GM23338 (cell line): ENCODE measurements at places on chromosomes 11 and 22. TPM values are rescaled to one million over a fixed set of nuclear protein-coding genes. Genes with fewer than 3 reads are reported as not detected.

- no peaks in the 10 kb centered on the region for H3K27me3 ChIP-seq
- no peak overlapping the region for H3K27ac ChIP-seq
- DNase-seq, result peak; percentile 22
These were observed 63.0 kb downstream of the GAB2 start for GRCh38 chr11:78354408-78355308.

DNA sequence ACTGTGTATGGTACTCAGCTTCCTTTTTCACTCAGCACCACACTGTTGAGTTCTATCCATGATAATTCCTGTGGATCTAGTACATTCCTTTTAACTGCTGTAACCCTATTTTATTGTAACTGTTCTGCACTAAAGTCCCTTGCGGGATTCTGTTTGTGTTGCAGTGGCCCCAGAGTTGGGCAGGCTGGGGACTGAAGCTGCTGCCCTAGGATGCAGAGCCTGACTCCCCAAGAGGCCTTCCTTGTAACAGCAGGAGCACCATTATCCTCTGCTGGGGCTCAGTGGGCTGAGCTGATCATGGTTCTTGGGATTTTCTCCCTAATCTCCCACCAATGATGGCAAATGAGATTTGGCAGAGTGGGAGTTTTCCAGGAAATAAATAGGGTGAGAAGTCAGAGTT, 77.7 kb downstream of the CABIN1 start:
- no peaks in the 10 kb centered on the region for H3K4me1 ChIP-seq
- H3K36me3 ChIP-seq, result peaks cover 18% of the 10 kb centered on the region
- H3K4me3 ChIP-seq, result no peak overlapping the region

DNA sequence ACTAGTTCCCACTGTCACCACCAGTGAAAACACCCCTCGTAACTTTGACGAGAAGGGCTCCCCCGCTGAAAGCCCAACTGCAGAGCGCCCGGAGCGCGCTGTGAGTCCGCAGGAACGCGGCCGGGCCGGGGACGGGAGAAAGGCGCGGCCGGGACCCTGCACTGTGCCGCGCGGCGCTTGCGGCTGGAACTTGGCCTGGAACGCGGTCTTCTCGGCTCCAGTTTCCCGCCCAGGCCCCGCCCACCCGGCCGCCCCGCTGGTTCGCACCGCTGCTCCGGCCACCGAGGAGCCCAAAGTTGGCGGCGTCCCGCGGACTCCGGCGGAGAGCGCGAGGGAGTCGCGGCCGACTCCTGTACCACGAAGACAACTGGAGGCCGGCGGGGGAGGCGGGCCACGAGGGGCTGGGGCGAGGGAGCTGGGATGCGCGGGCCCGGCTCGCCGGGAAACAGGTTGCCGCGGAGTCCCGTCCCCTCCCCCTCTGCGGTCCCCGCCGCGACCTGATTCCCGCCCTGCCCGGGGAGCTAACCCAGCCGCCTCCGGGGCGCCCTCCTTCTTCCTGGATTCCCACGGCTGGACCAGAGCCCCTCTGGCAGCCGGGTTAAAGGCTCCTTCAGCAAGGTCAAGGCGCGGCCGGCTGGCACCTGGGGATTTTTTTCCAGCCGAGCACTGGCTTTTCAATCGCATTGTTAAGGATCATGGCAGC, 3.4 kb downstream of the TENM4 start:
- peak overlapping the region; percentile 83 for H3K4me3 ChIP-seq
- H3K4me1 ChIP-seq, result peaks cover 45% of the 10 kb centered on the region
- H3K27ac ChIP-seq, result no peak overlapping the region
- no peaks in the 10 kb centered on the region for H3K36me3 ChIP-seq
- peak; percentile 89 for DNase-seq

- no peak overlapping the region for H3K27ac ChIP-seq
- no peak for DNase-seq
- H3K36me3 ChIP-seq, result no peaks in the 10 kb centered on the region
These were observed 14.4 kb downstream of the SCARF2 start for GRCh38 chr22:20423008-20423905.

GRCh38 chr11:47398551-47398950, 9.8 kb upstream of the SLC39A13 start:
- H3K27ac ChIP-seq, result no peak overlapping the region
- no peak overlapping the region for H3K4me3 ChIP-seq
- no peaks in the 10 kb centered on the region for H3K36me3 ChIP-seq
- H3K4me1 ChIP-seq, result peaks cover 21% of the 10 kb centered on the region
- DNase-seq, result no peak

DNA sequence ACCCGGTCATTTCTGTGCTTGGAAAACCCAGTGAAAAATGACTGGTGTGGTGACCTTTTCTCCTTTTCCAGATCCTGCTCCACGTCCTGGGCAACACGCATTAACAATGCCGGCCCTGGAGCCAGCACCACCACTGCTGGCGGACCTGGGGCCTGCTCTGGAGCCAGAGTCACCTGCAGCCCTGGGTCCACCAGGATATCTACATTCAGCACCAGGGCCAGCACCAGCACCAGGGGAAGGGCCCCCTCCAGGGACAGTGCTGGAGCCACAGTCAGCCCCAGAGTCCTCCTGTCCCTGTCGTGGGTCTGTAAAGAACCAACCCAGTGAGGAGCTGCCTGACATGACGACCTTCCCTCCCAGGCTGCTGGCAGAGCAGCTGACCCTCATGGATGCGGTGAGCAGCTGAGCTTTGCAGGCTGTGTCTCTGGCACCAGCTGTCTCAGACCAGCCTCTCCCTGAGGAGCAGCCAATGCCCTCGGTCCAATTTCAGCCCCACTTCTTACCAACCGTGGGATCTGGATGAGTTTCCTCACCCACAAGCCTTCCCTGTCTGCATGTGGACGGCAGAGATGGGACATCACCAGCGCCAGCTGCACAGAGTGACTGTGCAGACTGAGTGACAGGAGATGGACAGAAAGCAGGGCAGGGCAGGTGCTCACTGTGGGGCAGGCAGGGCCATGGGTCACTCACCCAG, 1.9 kb downstream of the RGL4 start:
- H3K27ac ChIP-seq, result no peak overlapping the region
- peak; percentile 37 for DNase-seq
- no peaks in the 10 kb centered on the region for H3K4me1 ChIP-seq
- no peak overlapping the region for H3K4me3 ChIP-seq
- no peaks in the 10 kb centered on the region for H3K27me3 ChIP-seq
- peaks cover 11% of the 10 kb centered on the region; the same call in 1 of the 2 replicates for H3K36me3 ChIP-seq

- peaks cover 13% of the 10 kb centered on the region; the same call in 1 of the 2 replicates for H3K4me1 ChIP-seq
- no peaks in the 10 kb centered on the region; the same call in 1 of the 2 replicates for H3K27me3 ChIP-seq
- no peak overlapping the region for H3K4me3 ChIP-seq
- DNase-seq, result peak; percentile 78
- no peak overlapping the region for H3K27ac ChIP-seq
- no peaks in the 10 kb centered on the region for H3K36me3 ChIP-seq
These were observed 49.3 kb downstream of the AHNAK start for GRCh38 chr11:62497132-62497801.

GRCh38 chr22:39662686-39663052, 92.1 kb downstream of the CACNA1I start:
- H3K27ac ChIP-seq, result no peak overlapping the region
- peaks cover 15% of the 10 kb centered on the region for H3K27me3 ChIP-seq

- no peak overlapping the region for H3K27ac ChIP-seq
- peaks cover 52% of the 10 kb centered on the region for H3K36me3 ChIP-seq
- no peaks in the 10 kb centered on the region for H3K4me1 ChIP-seq
- no peaks in the 10 kb centered on the region for H3K27me3 ChIP-seq
- no peak for DNase-seq
These were observed 16.6 kb downstream of the SAA1 start for GRCh38 chr11:18282626-18283025.

- DNase-seq, result no peak
- H3K27ac ChIP-seq, result no peak overlapping the region
- H3K4me3 ChIP-seq, result no peak overlapping the region
- H3K27me3 ChIP-seq, result no peaks in the 10 kb centered on the region
- H3K36me3 ChIP-seq, result no peaks in the 10 kb centered on the region
These were observed 48.2 kb downstream of the SGSM3 start for GRCh38 chr22:40418366-40419201.

DNA sequence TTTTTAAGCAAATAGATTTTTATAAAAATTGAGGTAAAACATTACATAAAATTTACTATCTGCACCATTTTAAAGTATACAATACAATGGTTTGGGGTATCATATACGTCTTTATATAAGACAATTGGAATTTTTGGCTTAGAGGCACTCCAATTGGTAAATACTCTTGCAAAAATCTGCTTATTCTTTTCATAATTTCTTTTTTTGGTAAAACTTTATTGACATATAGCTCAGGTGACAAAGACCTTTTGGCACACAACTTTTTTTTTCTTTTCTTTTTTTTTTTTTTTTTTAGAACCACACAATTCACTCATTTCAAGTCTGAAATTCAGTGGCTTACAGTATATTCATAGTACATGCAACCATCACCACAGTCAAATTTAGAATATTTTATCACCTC, 57.8 kb downstream of the ATG16L2 start:
- no peaks in the 10 kb centered on the region for H3K36me3 ChIP-seq
- DNase-seq, result no peak
- no peaks in the 10 kb centered on the region for H3K27me3 ChIP-seq

DNA sequence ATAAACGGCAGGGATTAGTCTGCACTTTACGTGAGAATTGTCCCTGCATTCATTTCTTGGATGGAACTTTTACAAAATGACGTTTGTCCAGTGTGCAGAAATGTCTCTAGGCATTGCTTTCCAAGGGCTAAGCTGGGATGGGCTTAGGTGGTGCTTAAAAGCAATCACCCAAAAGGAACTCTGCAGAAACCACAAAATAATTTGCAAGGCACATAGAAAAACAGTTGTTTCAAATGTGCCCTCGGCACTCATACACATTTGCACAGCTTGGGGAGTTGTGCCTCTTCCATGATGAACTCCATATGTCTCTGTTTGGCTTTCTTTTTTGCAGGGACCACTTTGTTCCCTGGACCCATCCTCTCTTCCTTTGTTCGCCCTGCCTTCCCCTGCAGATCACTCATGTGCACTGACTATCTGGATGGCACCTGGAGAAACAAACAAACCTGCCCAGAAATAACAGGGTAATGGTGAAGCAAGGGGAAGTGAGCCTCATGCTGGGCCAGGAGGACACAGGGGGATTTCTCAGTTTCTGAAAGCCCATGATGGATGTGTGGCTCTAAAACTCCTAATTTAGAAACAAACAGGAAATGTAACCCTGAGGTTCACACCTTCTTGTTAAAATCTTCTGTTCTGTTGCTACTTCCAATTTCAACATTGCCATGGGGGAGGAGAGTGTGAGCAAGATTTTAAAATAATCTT, 150.2 kb downstream of the SNX19 start:
- no peak overlapping the region for H3K4me3 ChIP-seq
- no peak for DNase-seq
- H3K36me3 ChIP-seq, result no peaks in the 10 kb centered on the region
- no peaks in the 10 kb centered on the region for H3K27me3 ChIP-seq
- H3K27ac ChIP-seq, result no peak overlapping the region

- no peak for DNase-seq
- H3K4me3 ChIP-seq, result no peak overlapping the region
- no peak overlapping the region for H3K27ac ChIP-seq
These were observed 13.5 kb upstream of the FTH1 start for GRCh38 chr11:61980783-61981541.

DNA sequence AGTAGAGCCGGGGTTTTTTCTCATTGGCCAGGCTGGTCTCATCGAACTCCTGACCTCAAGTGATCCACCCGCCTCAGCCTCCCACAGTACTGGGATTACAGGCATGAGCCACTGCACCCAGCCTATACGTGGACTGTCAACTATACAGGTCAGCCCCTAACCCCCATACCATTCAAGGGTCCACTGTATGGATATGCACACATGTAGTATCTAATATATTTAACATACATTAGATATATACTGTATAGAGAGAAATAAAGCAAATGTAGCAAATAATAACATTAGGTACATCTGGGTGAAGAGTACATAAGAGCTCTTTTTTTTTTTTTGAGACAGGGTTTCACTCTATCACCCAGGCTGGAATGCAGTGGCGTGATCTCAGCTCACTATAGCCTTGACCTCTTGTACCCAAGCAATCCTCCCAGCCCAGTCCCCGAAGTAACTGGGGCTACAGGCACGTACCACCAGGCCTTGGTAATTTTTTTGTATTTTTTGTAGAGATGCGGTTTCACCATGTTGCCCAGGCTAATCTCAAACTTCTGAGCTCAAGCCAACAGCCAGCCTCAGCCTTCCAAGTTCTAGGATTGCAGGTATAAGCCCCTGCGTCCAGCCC, 1.5 kb upstream of the ATP5MGL start:
- no peaks in the 10 kb centered on the region for H3K27me3 ChIP-seq
- peaks cover 7% of the 10 kb centered on the region for H3K4me1 ChIP-seq
- H3K27ac ChIP-seq, result no peak overlapping the region
- H3K4me3 ChIP-seq, result no peak overlapping the region
- no peaks in the 10 kb centered on the region for H3K36me3 ChIP-seq
- no peak for DNase-seq

GRCh38 chr11:16789063-16789420, 50.6 kb downstream of the C11orf58 start:
- no peaks in the 10 kb centered on the region for H3K27me3 ChIP-seq
- H3K4me3 ChIP-seq, result no peak overlapping the region
- no peaks in the 10 kb centered on the region for H3K4me1 ChIP-seq
- H3K36me3 ChIP-seq, result no peaks in the 10 kb centered on the region

DNA sequence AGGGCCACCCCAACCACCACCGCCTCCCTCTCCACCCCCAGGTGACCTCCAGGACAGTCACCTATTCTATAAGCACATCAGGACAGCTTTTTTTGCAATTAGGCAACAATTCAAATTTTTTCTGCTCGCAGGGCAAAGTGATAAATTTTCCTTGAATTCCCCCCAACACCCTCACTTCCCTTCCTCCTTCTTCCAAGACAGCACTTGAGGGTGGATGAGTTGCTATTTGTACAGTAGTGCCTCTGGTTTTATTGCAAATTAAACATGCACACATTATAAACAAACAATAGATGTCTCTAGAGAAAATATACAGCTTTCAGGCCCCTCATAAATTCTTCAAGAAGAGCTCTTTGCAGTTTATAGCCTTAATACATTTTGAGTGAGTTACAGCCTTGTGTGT, 80.9 kb upstream of the USP47 start:
- H3K4me3 ChIP-seq, result no peak overlapping the region
- H3K4me1 ChIP-seq, result peaks cover 7% of the 10 kb centered on the region; the same call in 1 of the 2 replicates
- no peak overlapping the region for H3K27ac ChIP-seq

DNA sequence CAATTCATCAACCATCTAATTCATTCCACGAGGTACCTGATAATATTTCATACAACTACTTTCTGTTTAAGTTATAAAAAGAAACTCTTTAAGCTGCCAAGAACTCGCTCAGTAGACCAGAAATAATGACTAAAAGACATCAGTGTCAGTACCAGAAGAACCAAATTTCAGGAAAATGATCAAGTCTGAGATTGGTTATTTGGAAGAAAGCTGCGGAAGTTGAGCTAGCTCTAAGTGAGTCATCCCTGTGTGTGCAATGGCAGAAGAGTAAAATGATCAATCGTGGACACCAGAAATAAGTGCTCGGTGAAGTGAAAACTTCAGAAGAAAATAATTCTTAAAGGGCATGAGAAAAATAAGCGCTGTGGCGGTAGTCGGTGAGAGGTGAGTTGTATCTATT, 933.2 kb upstream of the CHORDC1 start:
- no peaks in the 10 kb centered on the region for H3K36me3 ChIP-seq
- H3K27ac ChIP-seq, result no peak overlapping the region
- H3K27me3 ChIP-seq, result no peaks in the 10 kb centered on the region
- peaks cover 5% of the 10 kb centered on the region; the same call in 1 of the 2 replicates for H3K4me1 ChIP-seq

GRCh38 chr11:61854966-61855714, 27.0 kb downstream of the FADS2 start:
- no peaks in the 10 kb centered on the region for H3K4me1 ChIP-seq

Gene CFAP300
- total RNA-seq, result 1.2 and 1.4 TPM in 2 replicates

Gene F2
- 0.21 TPM in 1 of 2 replicates, not detected in the other for total RNA-seq

Gene MMP13
- not detected in 2 replicates for total RNA-seq

Gene SHISAL1
- 3.4 and 4.3 TPM in 2 replicates for total RNA-seq

Gene MS4A2
- total RNA-seq, result not detected in 2 replicates

Gene ETS1
- 49.0 and 52.6 TPM in 2 replicates for total RNA-seq

Gene C1QTNF6
- total RNA-seq, result 2.3 and 2.6 TPM in 2 replicates

Gene CYP2D6
- 0.27 and 1.3 TPM in 2 replicates for total RNA-seq

Gene SCGB1D2
- not detected in 2 replicates for total RNA-seq
